Activated T-helper 2 cell treated with anti-CD3 and anti-CD28 coated beads, Interferon-gamma antibody, Interleukin-2, Interleukin-4, amounts not matched to agents 10 μg/mL and 5 μg/mL and 100 μg/mL, durations not matched to agents 14 hours and 24 hours and 36 hours (primary cell): ENCODE measurements at places on chromosomes 6 and 20. TPM values are rescaled to one million over a fixed set of nuclear protein-coding genes. Genes with fewer than 3 reads are reported as not detected.

- DNase-seq = no peak
- no peaks in the 10 kb centered on the region for H3K4me1 ChIP-seq
- no peaks in the 10 kb centered on the region for H3K36me3 ChIP-seq
- H3K27me3 ChIP-seq = no peaks in the 10 kb centered on the region
- no peak overlapping the region for H3K4me3 ChIP-seq
Measured at GRCh38 chr6:93213028-93213427, 206.3 kb downstream of the EPHA7 start.

DNA sequence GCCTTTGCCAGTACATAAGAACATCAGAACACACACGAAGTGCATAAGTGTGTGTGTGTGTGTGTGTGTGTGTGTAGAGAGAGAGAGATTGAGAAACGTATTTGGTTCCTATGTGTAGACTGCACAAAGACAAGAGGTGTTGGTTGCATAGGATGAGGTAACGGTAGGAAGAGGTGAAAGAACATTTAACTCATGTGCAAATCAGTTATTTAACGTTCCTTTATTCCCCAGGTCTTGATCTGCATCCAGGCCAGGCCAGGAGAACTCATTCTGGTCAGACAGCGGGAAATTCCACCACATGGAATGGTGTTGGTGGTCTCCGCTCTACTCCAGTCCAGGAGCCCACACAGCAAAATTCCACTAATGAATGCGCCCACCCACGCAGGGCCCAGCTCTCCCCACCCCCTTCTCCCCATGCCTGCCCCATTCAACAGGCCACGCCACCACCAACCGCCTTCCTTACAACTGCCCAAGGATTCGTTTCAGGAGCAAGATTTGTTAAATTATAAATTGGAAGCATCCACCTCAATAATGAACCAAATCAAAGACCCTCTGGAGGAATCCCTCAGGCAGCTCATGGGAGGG, 86.8 kb downstream of the CLIC5 start:
- H3K4me1 ChIP-seq = peaks cover 34% of the 10 kb centered on the region
- H3K4me3 ChIP-seq = no peak overlapping the region
- H3K36me3 ChIP-seq = no peaks in the 10 kb centered on the region
- no peak for DNase-seq

- no peak for DNase-seq
- H3K36me3 ChIP-seq = peaks cover 5% of the 10 kb centered on the region
- H3K27me3 ChIP-seq = no peaks in the 10 kb centered on the region
- no peak overlapping the region for H3K27ac ChIP-seq
- peaks cover 40% of the 10 kb centered on the region for H3K4me1 ChIP-seq
Measured at GRCh38 chr6:41966961-41967311, 25.3 kb upstream of the CCND3 start.

DNA sequence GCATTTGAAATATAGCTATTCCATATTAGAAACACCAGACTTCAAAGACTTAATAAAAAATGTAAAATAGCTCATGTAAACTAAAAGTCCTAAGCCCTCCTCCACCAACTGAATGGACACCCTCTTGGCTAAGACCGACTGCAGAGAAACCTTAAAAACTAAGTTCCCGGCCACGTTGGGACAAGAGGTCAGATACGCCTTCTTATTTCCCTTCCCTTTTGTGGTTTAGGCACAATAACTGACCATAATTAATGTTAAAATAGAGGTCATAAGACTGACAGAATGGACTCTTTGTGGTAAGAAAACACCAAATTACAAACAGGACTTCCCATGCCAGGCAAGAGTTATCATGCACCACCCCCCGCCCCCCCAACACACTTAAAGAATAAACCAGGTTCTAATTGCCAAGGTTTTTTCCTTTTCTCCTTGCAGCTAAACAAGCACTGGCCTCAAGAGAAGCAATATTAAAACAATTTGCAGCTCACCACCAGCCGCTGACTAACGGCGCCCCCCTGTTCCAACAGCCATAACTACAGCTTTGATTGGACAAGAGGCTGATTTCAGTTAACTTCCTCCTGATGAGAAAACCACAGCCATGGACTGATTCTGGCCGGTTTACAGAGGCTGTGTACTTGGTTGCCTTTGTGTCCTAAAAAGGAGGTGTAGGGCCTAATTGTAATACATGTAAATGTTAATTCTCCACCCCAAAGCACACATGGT, 10.7 kb upstream of the LAMP5 start:
- no peaks in the 10 kb centered on the region for H3K36me3 ChIP-seq
- H3K4me3 ChIP-seq = no peak overlapping the region
- H3K27me3 ChIP-seq = peaks cover 22% of the 10 kb centered on the region
- no peak for DNase-seq

- no peaks in the 10 kb centered on the region for H3K27me3 ChIP-seq
- no peaks in the 10 kb centered on the region for H3K36me3 ChIP-seq
- no peak for DNase-seq
- H3K4me3 ChIP-seq = no peak overlapping the region
- no peaks in the 10 kb centered on the region for H3K4me1 ChIP-seq
Measured at GRCh38 chr6:140379919-140380318, 1005.5 kb upstream of the CITED2 start.

GRCh38 chr6:23278180-23278532, 708.8 kb downstream of the HDGFL1 start:
- no peak overlapping the region for H3K4me3 ChIP-seq
- no peak for DNase-seq
- no peak overlapping the region for H3K27ac ChIP-seq
- no peaks in the 10 kb centered on the region for H3K27me3 ChIP-seq
- H3K36me3 ChIP-seq = no peaks in the 10 kb centered on the region

DNA sequence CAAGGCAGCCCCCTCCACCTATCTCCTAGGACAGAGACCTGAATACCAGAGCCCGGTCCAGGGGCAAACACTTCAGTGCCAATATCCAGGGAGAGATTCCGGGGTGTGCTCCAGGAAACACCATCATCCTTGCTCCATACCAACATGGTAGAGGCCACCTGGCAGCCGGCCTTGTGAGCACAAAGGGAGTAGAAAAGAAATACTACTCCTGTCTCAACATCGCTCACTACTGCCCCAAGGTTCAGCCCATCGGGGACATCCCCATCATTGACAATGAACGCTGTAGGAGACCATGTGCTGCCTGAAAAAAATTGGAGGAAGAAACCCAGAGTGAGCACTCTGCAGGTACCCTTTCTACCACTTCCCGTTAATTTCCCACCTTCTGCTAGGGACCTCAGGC, 1.5 kb downstream of the NEU1 start:
- no peak overlapping the region for H3K27ac ChIP-seq
- no peaks in the 10 kb centered on the region for H3K27me3 ChIP-seq
- peaks cover 13% of the 10 kb centered on the region for H3K36me3 ChIP-seq
- peak overlapping the region; percentile 97 for H3K4me3 ChIP-seq
- H3K4me1 ChIP-seq = peaks cover 13% of the 10 kb centered on the region
- DNase-seq = no peak

GRCh38 chr6:105794870-105795269, 291.3 kb upstream of the PRDM1 start:
- H3K27me3 ChIP-seq = no peaks in the 10 kb centered on the region
- no peak for DNase-seq
- peak overlapping the region; percentile 66 for H3K27ac ChIP-seq
- H3K4me1 ChIP-seq = peaks cover 88% of the 10 kb centered on the region
- no peaks in the 10 kb centered on the region for H3K36me3 ChIP-seq

DNA sequence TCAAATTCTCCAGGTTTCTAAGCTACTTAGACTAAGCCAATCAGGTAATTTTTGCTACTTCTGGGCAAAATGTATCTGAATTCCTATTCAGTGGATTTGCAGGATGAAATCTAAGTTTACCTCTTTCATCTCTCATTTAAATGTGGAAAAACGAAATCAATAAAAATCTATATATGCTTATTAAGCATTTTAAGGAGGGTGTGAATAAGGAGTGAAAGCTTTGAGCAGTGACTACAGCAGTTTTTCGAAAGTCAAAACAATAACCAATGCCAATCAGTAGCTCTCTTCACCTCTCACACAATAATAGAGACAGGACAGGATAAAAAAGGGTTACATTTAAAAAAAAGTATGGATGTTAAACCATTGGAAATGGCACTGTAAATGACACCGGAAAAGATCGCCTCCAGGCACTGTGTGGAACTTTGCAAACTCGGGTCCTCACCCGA, 476 bp upstream of the BCKDHB start:
- H3K4me1 ChIP-seq = peaks cover 20% of the 10 kb centered on the region
- no peaks in the 10 kb centered on the region for H3K36me3 ChIP-seq
- peak overlapping the region; percentile 96 for H3K4me3 ChIP-seq
- peaks cover 6% of the 10 kb centered on the region for H3K27me3 ChIP-seq
- peak overlapping the region; percentile 90 for H3K27ac ChIP-seq
- no peak for DNase-seq

DNA sequence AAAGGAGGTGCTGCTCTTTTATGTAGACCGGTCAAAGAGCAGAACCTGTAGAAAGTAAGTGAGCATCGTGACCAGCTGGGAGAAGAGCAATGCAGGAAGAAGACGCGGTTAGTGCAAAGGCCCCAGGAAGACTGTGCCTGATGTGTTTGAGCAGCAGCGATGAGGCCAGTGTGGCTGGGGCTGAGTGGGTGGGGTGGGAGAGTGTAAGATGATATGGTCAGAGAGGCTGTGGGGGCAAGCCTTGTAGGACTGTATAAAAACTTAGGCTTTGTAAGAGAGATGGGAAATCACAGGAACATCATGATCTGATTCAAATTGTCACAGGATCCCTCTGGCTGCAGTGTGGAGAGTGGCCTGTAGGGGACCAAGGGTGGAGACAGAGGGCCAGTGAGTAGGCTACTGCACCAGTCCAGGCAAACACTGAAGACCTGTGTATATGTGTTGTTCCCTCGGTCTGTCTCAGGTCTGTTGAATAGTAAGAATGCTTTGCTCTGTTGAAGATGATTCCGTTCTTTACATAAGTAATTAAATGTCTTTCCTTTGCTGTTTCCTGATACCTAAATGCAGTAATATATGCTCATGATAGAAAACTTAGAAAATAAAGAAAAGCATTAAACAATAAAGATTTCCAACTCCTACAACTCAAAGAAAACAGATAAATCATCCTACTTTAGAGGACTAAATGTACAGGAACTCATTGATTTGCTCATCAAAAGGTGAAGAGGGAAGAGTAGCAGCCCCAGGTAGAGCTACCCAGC, 23.6 kb upstream of the WFDC2 start:
- H3K4me1 ChIP-seq = peaks cover 26% of the 10 kb centered on the region
- no peak overlapping the region for H3K27ac ChIP-seq
- no peak for DNase-seq
- no peaks in the 10 kb centered on the region for H3K27me3 ChIP-seq
- no peak overlapping the region for H3K4me3 ChIP-seq

DNA sequence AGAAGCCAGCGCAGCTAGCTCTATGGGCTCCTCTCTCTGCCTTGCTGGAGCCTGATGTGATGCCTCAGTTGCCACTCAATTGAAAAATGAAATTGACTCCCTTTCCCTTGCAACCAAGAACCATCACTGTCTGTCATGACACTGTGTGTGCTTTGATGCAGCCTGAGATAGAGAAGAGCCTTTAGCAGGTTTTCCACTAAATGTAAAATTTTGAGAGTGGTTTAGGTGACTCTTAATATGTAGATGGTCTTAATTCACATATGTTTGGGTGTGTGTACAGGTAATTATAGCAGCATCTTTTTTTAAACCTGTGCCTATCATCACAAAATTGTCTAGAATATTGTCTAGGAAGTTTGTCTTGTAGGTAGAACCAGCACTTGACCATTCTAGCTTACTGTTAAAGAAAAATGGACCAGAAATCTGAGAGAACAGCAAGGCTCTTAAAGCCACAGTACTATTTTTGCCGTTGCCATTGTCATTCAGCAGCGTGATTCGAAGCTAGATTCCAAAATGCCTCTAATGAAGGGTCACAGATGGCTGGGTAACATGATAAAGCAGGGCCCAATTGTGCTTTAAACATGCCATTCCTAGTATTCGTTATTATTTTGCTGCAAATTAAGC, 1.3 kb downstream of the ARFGEF3 start:
- peaks cover 62% of the 10 kb centered on the region for H3K27me3 ChIP-seq
- no peak overlapping the region for H3K27ac ChIP-seq
- no peaks in the 10 kb centered on the region for H3K36me3 ChIP-seq
- H3K4me3 ChIP-seq = peak overlapping the region; percentile 62
- peaks cover 12% of the 10 kb centered on the region for H3K4me1 ChIP-seq
- no peak for DNase-seq

DNA sequence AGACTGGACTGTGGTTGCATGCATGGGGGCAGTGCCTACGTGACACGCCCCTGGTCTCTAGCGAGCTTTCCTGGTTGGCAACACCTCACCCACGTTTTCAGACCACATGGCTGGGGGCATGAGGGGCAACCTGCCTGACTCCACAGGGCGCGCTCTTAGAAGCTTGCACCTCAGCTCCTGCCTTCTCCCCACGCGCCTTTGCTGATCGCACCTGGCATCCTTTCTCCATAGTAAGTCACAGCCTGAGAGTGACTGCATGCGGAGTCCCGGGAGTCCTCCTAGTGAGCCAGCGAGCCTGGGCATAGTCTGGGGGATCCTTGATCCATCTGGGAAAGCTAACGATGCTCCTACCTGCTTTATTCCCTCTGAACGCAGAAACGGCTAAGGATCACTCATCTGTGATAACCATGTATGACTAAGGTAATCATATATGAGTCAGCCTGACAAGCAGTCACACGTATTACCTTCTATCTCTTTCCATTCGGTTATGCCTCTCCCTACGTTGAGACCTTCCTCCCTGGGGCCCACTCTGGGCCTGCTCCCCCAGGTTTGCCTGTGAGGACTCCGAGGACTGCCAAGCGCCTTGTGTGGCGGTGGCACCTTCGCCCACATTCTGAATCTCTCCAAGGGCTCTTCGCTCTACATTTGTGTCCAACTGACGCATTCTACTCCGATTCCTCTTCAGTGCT, 4.5 kb downstream of the TCFL5 start:
- H3K27ac ChIP-seq = no peak overlapping the region
- peaks cover 30% of the 10 kb centered on the region for H3K36me3 ChIP-seq
- no peak overlapping the region for H3K4me3 ChIP-seq
- DNase-seq = no peak
- peaks cover 9% of the 10 kb centered on the region for H3K4me1 ChIP-seq

DNA sequence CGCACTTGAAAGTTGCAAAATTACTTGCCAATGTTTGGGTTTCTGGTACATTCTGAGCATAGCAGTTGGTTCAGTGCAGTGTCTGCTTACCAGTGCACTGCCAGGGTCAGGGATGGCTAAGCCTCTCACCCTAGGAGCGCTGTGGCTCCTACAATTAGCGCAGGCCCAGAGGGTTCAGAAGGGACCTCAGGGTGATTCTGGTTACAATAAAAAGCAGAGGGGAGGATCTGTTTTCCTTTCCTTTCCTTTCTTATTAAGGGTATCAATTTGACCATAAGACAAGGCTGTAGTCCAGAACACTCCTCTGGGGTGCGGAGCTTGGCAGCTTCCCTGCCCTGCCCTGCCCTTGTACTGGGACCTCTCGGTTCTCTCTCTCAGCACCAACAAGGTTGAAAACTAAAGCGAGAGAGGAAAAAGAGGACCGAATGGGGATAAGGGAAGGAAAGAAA, 2.6 kb downstream of the MAFB start:
- H3K27ac ChIP-seq = no peak overlapping the region
- peaks cover 88% of the 10 kb centered on the region for H3K27me3 ChIP-seq
- peaks cover 6% of the 10 kb centered on the region for H3K4me1 ChIP-seq

Gene RBM24
- total RNA-seq = not detected in 2 replicates

Gene MAFB
- 0.83 and 1.1 TPM in 2 replicates for total RNA-seq

Gene FRK
- total RNA-seq = 0.02 and 0.05 TPM in 2 replicates
